Activated T-helper 1 cell treated with Interleukin-2 at 50 U/mL for 16 hours (primary cell): ENCODE measurements at places on chromosomes 16 and 17.
A peak's percentile ranks its signal among the peaks of the same experiment; 100 is the strongest.

DNA sequence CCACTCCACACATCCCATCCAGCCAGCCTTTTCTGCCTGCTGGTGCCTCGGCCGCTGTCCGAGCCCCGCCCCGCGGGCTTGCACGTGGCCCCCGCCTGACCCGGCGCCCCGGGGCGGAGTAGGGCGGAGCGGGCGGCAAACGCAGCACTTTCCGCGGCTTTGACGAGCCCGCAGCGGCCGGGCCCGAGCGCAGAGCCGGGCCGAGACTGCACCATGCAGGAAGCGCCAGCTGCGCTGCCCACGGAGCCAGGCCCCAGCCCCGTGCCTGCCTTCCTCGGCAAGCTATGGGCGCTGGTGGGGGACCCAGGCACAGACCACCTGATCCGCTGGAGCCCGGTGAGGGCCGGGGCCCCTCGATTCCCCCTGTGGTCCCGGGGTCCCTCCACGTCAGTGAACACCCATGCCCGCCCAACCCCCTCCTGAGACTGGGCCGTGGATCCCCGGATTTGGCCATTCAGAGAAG is at the start of gene HSF4:
TSS of gene HSF4 (plus strand) at position 147 of the 463 bp plus-strand sequence. CDS start at position 214, 67 bp downstream.
- no peak for DNase-seq

- peak; percentile 37 for DNase-seq
Observed at GRCh38 chr16:9138731-9139501, 47.5 kb downstream of the HAPSTR1 start.

DNA sequence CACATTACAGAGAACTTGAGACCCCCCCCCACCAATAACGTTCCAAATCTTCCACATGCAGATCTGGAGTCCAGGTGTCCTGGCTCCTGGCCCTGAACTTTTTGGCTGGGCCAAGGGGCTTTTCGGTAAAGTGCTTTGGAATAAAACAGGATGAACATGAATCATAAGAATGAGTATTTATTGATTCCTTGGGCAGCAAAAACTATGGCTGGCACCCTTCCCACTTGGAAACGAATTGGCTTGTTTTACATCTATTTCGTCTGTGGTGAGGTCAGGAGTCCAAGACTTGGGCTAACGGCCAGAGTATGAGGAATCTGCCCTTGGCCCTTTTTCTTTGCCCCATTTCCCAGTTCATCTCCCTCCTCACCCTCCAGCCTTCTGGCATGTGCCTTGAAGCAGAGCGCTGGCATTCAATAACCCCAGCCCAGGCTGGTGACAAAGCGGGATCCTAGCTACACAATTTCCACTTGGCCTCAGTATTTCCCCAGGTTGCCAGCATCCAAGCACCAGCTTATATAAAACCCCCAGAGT is 4.1 kb upstream of the UBTF start:
- DNase-seq: no peak

- DNase-seq: no peak
Observed at GRCh38 chr16:68995011-68995504, 110.4 kb upstream of the HAS3 start.

GRCh38 chr17:7296189-7296861 is 1.9 kb upstream of the YBX2 start:
- DNase-seq: peak; percentile 53

GRCh38 chr16:74449470-74449869 is 28.2 kb upstream of the CLEC18B start:
- no peak for DNase-seq

GRCh38 chr16:85931596-85932402 is 32.8 kb downstream of the IRF8 start:
- no peak for DNase-seq

DNA sequence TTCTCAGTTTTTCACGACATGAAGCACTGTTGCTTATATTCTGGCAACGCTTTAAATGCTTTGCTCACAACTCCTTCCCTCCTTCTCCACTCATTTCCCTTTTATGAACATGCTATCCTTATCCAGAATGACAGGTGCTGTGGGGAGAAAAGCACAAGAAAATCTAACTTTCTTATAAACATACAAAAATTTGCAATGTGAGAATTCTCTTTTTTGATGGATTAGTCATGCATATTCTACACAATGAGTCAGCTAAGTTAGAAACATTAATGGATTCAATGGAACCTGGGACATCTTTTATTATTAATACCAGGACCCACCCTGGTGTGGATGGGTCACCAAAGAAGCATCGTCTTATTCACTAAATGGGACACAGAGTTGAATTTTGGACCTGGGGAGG is 234.6 kb upstream of the CDH5 start:
- DNase-seq: no peak

DNA sequence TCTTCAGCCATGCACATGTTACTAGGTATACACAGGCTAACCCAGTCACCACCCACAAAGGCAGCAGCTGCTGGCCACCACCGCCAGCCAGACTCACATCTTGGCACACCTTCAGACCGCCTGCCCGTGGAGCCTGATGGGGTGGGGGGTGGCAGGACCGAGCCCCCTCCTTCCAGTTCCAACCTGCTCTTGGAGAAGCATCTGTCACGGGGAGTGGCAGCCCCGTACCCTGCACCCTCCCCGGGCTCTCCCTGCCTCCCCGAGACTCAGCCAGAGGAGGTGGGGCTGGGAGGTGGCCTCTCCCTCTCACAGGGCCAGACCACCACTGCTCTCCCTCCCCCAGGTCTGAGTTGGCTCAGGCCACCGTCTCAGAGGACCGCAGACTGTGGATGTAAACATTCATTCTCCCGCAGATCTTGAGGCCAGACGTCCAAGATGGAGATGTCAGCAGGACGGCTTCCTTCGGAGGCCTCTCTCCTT is 11.3 kb upstream of the RBFOX3 start:
- no peak for DNase-seq

DNA sequence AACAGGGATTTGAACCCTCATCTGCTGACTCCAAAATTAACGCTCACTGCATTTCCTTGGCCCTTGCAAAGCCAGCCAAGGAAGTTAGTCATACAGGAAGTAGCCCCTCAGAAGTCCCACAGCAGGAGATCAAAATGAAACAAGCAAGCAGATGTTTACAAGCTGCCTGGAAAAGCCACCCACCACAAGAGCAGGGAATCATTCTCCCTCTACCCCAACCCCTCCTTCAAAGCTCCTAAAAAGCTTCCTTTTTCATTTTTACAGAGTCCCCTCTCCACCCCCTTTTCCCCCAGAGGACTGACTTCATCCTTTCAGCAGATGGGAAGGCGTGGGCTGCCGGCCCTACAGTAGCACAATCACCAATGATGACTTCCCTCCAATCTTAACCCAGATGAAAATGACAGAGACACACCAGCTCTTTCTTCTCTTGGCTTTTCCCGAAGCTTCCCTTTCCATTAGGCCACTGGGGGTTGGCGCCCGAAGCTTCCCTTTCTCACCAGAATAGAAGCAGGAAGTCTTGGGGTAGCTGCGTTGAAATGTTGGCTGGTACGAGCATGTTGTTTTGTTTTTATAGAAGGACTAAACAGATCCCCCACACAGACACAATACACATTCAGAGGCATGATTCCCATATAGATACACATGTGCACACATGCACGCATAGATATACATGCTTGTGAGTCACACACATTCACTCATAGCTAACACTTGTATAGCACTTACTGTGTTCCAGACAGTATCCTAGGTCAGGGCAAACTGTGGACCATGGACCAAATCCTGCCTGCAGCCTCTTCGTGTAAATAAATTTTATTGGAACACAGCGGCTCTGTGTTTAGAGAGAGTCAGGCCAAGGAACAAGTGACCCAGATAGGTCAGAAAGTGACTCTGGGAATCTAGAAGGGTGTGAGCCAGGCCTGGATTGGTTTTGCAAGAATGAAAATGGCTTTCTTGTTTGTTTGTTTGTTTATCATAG is 17.4 kb downstream of the ITPRIPL2 start:
- DNase-seq: no peak

DNA sequence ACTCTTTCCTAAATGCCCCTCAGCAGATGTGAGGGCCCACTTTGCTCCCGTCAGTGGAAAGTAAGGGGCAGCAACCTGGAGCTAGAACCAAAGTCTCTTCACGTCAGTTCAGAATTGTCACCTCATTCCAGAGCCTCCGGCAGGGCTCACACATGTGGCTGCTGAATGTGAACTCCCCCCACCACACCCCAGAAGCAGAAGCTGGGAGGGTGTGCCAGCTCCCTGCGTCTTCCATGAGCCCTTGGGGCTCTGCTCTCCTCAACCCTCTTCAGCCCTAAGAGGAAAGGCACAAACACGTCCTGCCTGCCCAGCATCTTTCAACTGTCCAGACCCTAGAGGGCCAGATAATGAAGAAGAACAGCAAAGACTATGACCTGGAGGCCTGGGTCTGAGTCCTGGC is 105.3 kb downstream of the SALL1 start:
- DNase-seq: no peak

DNA sequence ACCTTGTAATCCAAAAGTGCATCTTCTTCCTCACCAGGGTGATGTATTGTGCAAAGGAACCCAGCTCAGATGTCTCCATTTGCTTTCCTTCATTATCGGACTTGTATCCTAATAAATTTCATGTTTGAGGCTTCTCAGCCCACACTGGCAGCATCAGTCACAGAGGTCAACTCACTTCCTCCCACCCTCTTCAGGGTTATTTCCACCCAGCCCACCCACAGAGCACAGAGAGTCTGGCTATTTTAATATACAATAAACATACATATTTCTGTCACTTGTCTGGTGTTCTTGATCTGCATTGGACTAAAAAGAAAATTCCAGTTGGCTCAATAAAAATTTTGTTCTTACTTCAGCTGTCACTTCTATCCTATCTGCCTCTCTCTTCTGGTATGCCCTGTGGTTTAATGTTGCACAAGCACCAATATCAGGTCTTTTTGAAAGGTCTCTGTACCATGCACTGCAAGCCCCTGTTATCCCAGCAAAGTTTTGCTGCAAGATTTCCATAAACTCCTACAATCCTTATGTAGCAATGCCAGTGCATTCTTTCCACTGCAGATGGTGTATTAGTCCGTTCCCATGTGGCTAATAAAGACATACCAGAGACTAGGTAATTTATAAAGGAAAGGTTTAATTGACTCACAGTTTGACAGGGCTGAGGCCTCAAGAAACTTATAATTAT is 201.8 kb downstream of the CDH11 start:
- DNase-seq: no peak

- no peak for DNase-seq
Observed at GRCh38 chr16:16940351-16940750, 530.4 kb downstream of the XYLT1 start.

GRCh38 chr16:74723256-74723655 is 22.6 kb upstream of the MLKL start:
- DNase-seq: no peak

- no peak for DNase-seq
Observed at GRCh38 chr17:45739786-45740185, 44.3 kb upstream of the CRHR1 start.

DNA sequence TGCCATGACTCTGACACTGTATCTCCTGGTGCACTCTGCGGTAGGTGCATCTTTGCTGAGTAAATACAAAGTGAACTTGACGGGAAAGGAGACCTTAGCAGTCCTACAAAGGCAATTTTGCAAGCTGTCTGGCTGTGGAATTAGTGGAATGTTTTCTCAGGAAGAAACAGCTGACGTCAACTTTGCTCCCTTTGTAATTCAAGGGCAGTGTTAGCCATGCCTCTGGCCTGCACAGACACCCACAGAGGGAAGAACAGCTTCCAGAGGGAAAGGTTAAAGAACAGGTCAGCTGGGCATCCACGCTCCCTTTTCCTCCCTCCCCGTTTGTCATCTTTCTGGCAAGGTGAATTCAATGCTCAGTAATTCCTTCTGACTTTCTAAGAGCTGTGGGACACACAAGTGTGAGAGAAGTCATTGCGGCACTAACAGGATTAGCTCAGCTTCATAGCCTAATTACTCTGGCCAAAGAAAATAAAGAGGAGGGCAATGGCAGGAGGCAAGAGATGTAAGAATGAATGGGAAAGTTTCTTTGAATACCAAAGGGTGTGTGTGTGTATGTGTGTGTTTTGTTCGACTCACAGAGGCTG is 476.9 kb upstream of the GOT2 start:
- DNase-seq: no peak

- DNase-seq: no peak
Observed at GRCh38 chr16:80739523-80739922, 64.9 kb downstream of the CDYL2 start.

GRCh38 chr16:20323591-20324117 is 3.7 kb downstream of the GP2 start:
- no peak for DNase-seq

DNA sequence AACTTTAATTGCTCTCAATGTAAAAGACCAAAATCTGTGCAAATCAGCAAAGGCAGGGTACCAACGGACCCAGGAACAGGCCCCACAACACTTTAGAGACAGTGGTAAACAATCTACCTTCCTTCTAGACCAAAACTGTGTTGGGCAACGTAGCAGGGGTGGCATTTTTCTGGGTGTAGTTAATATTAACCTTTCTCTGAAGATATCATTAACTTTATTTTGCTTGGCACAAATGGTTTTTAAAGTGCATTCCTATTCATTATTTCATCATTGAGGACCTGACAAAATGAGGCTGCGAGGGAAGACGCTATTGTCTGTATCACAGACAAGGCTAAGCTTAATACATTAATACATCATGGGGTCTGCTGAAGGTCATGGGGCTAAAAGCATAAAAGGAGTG is 37.9 kb upstream of the TRAP1 start:
- DNase-seq: no peak

DNA sequence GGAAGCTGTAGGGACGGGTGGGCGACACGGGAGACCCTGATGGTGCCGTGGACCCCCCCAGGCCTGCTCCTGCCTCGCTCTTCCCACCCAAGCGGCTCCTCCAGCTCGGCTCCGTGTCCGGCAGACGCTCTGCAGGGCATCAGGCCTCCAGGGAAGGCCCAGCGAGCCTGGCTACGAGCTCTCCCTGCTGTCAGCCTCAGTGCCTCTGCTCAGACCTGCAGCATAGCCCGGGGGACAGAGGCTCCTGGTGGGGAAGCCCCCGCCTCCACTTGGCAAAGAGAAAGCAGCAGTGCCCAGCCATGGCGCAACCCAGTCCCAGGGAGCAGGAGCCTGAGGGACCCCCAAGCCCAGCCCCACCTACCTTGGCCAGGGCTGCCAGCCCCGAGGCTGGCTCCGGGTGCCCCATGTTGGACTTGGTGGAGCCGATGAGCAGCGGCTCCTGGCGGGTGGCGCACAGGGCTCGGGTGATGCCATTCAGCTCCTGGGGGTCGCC is 5.9 kb downstream of the FASN start:
- no peak for DNase-seq

- no peak for DNase-seq
Observed at GRCh38 chr16:67873435-67874370, 851 bp downstream of the EDC4 start.
